ENCODE measurements at places on chromosomes 3 and 15. TPM values are rescaled to one million over a fixed set of nuclear protein-coding genes. Genes with fewer than 3 reads are reported as not detected.

DNA sequence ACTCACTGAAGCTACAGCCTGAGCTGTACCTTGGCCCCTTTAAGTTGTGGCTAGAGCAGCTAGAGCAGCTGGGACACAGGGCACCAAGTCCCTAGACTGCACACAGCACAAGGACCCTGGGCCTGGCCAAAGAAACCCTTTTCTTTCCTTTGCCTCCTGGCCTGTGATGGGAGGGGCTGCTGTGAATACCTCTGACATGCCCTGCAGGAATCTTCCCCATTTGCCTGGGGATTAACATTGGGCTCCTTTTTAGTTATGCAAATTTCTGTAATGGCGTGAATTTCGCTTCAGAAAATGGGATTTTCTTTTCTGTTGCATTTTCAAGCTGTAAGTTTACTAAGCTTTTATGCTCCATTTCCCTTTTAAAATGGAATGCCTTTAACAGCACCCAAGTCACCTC is 611.2 kb upstream of the ARPP21 start:
- no peaks in the 10 kb centered on the region for H3K36me3 ChIP-seq
- no peak for DNase-seq
- H3K27ac ChIP-seq: no peak overlapping the region
- no peaks in the 10 kb centered on the region for H3K27me3 ChIP-seq

- H3K27me3 ChIP-seq: no peaks in the 10 kb centered on the region
- H3K4me1 ChIP-seq: no peaks in the 10 kb centered on the region
- no peak overlapping the region for H3K27ac ChIP-seq
- no peak overlapping the region for H3K4me3 ChIP-seq
- H3K36me3 ChIP-seq: no peaks in the 10 kb centered on the region
- no peak for DNase-seq
Observed at GRCh38 chr3:189056646-189057335, 115.0 kb upstream of the TPRG1 start.

- H3K4me3 ChIP-seq: no peak overlapping the region
- DNase-seq: no peak
- no peaks in the 10 kb centered on the region for H3K36me3 ChIP-seq
- no peaks in the 10 kb centered on the region for H3K27me3 ChIP-seq
Observed at GRCh38 chr15:74791667-74792066, 9.8 kb downstream of the CSK start.

DNA sequence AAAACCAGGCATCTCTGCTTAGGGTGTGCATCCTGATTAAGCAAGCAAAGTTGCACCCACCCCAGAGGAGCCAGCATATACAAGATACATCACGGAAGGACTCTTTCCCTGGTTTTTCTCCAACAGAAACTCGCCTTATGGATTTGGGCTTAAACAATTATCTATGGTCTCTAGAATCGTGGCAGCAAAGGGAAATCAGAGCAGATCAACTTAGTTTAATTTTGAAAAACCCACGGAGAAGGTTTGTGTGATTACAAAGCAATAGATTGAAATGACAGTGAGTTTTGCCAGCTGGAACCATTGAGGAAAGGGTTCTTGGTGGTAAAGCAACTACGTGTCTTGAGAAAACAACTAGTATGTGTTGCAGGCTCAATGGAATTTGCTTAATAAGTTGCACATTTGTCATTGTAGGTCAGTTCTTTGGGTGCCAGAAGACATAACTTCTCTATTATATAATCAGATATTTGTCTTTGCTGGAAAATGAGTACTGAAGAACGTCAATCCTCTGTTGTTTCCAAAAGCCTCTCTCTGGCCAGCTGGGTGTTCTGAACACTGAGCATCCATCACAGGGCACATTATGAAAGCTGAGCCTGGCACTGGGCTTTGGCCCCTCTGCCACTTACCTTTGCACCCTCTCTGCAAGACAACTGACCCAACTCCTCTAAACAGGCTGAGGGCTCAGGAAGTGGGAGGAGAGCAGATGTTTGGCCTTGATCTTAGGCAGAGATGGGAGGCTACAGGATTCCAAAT is 75.7 kb upstream of the FBN1 start:
- no peaks in the 10 kb centered on the region for H3K4me1 ChIP-seq
- no peak overlapping the region for H3K27ac ChIP-seq
- no peak overlapping the region for H3K4me3 ChIP-seq
- DNase-seq: no peak
- H3K27me3 ChIP-seq: no peaks in the 10 kb centered on the region
- H3K36me3 ChIP-seq: peaks cover 4% of the 10 kb centered on the region

The SLC12A8 gene
- 3.7 TPM for total RNA-seq

GRCh38 chr15:40763801-40764628 is at the start of gene GCHFR:
GCHFR (plus strand) TSS chr15:40764068; CDS start chr15:40764181, 113 bp downstream.
- no peaks in the 10 kb centered on the region for H3K36me3 ChIP-seq
- H3K4me1 ChIP-seq: peaks cover 39% of the 10 kb centered on the region
- no peak within 1 kb of the TSS for H3K4me3 ChIP-seq
- no peak for DNase-seq
- no peak within 1 kb of the TSS for H3K27ac ChIP-seq

GRCh38 chr3:49639551-49639950 is 34.6 kb upstream of the APEH start:
- no peaks in the 10 kb centered on the region for H3K4me1 ChIP-seq
- no peaks in the 10 kb centered on the region for H3K27me3 ChIP-seq
- no peaks in the 10 kb centered on the region for H3K36me3 ChIP-seq

- no peaks in the 10 kb centered on the region for H3K36me3 ChIP-seq
- peak; percentile 17 for DNase-seq
- no peak overlapping the region for H3K4me3 ChIP-seq
- H3K27ac ChIP-seq: no peak overlapping the region
- no peaks in the 10 kb centered on the region for H3K27me3 ChIP-seq
Observed at GRCh38 chr3:186413615-186414415, 51.8 kb upstream of the DGKG start.

- H3K27me3 ChIP-seq: no peaks in the 10 kb centered on the region
- H3K4me3 ChIP-seq: no peak overlapping the region
- H3K27ac ChIP-seq: no peak overlapping the region
- DNase-seq: no peak
- no peaks in the 10 kb centered on the region for H3K4me1 ChIP-seq
- peaks cover 3% of the 10 kb centered on the region for H3K36me3 ChIP-seq
Observed at GRCh38 chr15:68299436-68299835, 21.9 kb downstream of the FEM1B start.

The DNAH12 gene
- 1.4 TPM for total RNA-seq

GRCh38 chr3:51974963-51975851 is at the start of gene ABHD14A:
ABHD14A (plus strand) TSS chr3:51975064; CDS start chr3:51975136, 72 bp downstream.
- H3K4me3 ChIP-seq: peak within 1 kb of the TSS; percentile 80
- H3K27me3 ChIP-seq: no peaks in the 10 kb centered on the region
- H3K36me3 ChIP-seq: no peaks in the 10 kb centered on the region

The PLSCR5 gene
- total RNA-seq: not detected

GRCh38 chr3:151012753-151013152 is 40.2 kb upstream of the CLRN1 start:
- DNase-seq: no peak
- H3K4me3 ChIP-seq: no peak overlapping the region
- no peaks in the 10 kb centered on the region for H3K36me3 ChIP-seq
- H3K27me3 ChIP-seq: no peaks in the 10 kb centered on the region
- no peak overlapping the region for H3K27ac ChIP-seq
- no peaks in the 10 kb centered on the region for H3K4me1 ChIP-seq

- H3K27ac ChIP-seq: no peak overlapping the region
- no peak overlapping the region for H3K4me3 ChIP-seq
- no peaks in the 10 kb centered on the region for H3K27me3 ChIP-seq
- peaks cover 21% of the 10 kb centered on the region for H3K4me1 ChIP-seq
Observed at GRCh38 chr3:61924090-61924735, 362.8 kb downstream of the PTPRG start.
